ENCODE measurements at places on chromosomes 12 and 14. TPM values are rescaled to one million over a fixed set of nuclear protein-coding genes. Genes with fewer than 3 reads are reported as not detected.

The KSR2 gene
- total RNA-seq, result not detected

The TSPAN19 gene
- total RNA-seq, result not detected

The APOF gene
- not detected for total RNA-seq

The RAB15 gene
- 0.34 TPM for total RNA-seq

The TSPAN9 gene
- total RNA-seq, result 0.54 TPM

The CELA1 gene
- total RNA-seq, result not detected

The LAG3 gene
- total RNA-seq, result 0.12 TPM

The KICS2 gene
- total RNA-seq, result 16.8 TPM

The GDF3 gene
- total RNA-seq, result not detected

The PMCH gene
- total RNA-seq, result not detected

The ADCY4 gene
- 2.4 TPM for total RNA-seq

The TECPR2 gene
- 11.8 TPM for total RNA-seq

The TMEM260 gene
- 22.0 TPM for total RNA-seq

The BATF gene
- total RNA-seq, result 171 TPM

The ZFYVE1 gene
- 16.5 TPM for total RNA-seq

The MYF6 gene
- total RNA-seq, result not detected

The SIX1 gene
- not detected for total RNA-seq

The SPX gene
- 0.54 TPM for total RNA-seq

The PMEL gene
- not detected for total RNA-seq

The LTBP2 gene
- total RNA-seq, result 0.11 TPM

The RERGL gene
- total RNA-seq, result not detected

The DAD1 gene
- total RNA-seq, result 139 TPM

The RNASE3 gene
- not detected for total RNA-seq

The NTS gene
- total RNA-seq, result not detected

The RCOR1 gene
- 23.0 TPM for total RNA-seq

The HHIPL1 gene
- not detected for total RNA-seq

The GALNT9 gene
- total RNA-seq, result not detected

The KRT79 gene
- not detected for total RNA-seq

The CIROP gene
- not detected for total RNA-seq

The CFAP251 gene
- 1.2 TPM for total RNA-seq

The PPP1R12A gene
- total RNA-seq, result 72.9 TPM

The LRP1-AS gene
- total RNA-seq, result not detected

The KLRG1 gene
- 1.9 TPM for total RNA-seq

The NEUROD4 gene
- not detected for total RNA-seq

The CCDC88C gene
- total RNA-seq, result 164 TPM

All from activated B cell treated with CpG ODN at 0.5 μM for 24 hours (primary cell).